ENCODE measurements at places on chromosomes 5 and 9.

GRCh38 chr9:131860430-131860829, 120.6 kb upstream of the RAPGEF1 start:
- DNase-seq, result no peak

GRCh38 chr5:72682561-72682960, 133.9 kb upstream of the TNPO1 start:
- DNase-seq, result no peak

- peak; percentile 8 for DNase-seq
These were observed 3.4 kb upstream of the ESM1 start for GRCh38 chr5:54988817-54989216.

- DNase-seq, result no peak
These were observed 397.1 kb downstream of the DMAC1 start for GRCh38 chr9:7402334-7403027.

- no peak for DNase-seq
These were observed 23.9 kb upstream of the IDNK start for GRCh38 chr9:83599071-83599470.

GRCh38 chr9:22041775-22042174, 32.7 kb upstream of the CDKN2B start:
- DNase-seq, result no peak

DNA sequence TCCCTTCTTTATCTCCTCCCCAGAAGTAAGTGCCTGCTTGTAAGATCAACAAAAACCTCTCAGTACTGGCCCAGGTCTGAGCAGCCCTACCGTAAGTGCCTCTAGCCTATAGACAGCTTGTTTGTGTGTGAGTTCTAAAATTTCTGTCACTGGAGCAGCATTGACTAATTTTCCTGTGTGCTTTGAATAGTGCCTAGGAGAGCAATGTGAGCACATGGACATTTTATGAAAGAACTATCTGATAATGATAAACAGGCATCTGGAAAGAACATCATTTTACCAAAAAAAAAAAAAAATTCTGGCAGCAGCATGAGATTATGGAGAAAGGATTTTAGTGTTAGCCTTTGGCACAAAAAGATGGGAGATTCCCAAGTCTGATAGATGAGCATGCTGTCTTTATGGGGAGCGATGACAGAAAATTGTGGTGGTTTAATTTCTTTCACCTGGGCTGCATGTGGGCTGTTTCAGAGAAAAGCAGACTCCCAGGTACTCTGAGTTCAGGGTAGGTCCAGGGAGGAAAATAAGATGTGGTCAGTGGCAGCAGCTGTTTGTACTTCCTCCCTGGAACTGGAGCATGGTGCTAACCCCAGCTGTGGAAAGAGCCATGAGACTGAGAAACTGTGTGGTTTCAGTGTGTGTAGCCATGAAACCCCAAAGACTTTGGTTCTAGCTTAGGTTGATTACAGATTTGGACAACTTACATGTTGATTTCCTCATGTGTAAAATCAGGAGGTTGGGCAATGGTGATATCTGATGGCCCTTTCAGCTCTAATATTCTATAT, 419.9 kb downstream of the NTRK2 start:
- DNase-seq, result no peak

DNA sequence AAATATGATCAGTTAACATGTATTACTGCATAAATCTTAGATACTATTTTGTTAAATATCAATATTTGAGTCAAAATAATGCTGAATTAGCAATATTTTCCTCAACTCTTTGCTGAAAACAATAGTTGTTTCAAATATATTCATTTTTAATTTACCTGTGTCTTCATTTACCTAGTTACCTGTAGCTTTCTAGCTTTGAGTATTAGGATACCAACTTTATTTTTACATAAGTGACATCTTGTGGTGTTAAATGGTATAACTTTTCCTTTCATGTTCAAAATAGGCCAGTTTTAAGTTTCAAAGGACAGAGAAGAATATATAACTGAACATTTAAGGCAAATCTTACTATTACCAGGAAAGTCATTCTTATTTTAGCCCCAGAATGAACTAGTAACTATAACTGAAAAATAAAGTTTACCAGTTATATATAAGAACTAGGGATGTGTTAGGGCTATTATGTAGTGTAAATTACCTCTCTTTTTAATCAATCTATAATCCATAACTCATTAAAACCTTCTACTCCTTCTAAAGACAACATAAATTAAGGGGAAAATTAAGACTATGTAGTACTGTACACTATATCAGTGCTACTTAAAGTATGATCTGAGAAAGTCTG, 25.3 kb downstream of the AP3B1 start:
- peak; percentile 49 for DNase-seq

DNA sequence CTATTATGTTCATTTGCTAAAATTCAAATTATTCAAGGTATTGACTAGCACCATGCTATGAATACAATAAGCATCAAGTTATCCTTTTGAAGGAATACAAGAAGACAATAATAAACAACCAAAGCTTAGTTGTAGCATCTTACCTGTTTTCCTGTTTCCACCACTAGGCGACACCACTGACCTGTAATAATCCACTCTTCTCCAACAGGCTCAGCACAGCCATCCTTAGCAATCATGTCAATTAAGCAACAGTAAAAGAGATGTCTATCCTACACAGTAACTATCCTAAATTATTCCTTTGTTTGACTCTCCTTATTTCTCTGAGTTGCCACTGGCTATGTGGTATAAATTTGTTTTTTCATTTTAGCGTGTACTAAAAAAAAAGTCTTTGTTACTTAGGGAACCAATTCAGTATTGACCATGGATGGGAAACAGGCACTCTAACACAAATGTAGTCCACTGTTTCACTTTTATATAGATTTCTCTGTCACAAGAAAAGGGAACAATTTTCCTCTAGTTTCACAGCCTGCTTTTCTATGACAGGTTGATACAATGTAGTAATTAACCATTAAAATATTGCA, 46.2 kb downstream of the PCA3 start:
- DNase-seq, result peak; percentile 71

DNA sequence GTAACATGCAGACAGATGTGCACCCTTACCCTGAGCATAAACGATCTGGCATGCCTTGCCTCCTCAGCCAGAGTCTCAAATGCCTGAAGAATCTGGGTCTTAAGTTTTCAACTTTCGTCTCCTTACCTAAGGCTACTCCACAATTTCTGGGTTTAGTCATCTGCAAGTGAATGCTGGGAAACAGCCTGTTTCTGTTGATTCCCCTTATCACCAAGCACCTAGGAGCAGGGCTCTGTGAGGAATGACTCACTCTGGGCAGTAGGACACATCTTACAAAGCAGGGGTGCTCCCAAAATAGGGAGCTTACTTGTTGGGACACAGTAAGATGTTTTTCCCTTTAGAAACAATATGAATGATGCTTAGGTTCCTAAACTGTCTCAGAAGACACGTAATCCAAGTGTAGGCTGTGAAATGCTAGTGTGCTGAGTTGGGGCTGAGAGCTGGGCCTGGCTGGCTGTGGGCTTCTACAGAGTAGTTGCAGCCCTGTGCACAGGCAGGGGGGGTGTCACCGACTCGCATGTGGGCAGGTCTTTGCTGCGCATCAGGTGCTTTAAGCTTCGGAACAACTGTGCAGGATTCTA, 58.0 kb downstream of the DAP start:
- DNase-seq, result peak; percentile 41

GRCh38 chr5:68714810-68715209, 379.0 kb upstream of the SLC30A5 start:
- DNase-seq, result no peak

DNA sequence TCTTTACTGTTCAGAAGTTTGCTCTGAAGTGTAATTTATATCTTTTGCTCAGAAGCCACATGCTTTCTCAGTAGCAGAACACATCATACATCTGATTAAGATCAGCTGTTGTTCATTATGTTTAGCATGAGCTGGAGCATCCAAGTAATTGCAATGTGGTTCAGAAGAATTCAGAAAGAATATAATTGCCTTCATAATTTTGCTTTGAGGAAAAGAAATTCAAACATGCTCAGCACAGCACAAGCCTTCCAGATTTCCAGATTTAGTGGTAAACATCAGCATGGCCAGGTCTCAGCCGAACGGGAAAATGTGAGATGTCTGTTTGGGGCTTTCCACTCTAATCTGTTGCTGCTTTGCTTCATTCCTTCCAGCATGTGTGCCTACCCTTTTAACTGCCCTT, 65.9 kb downstream of the ITGA1 start:
- no peak for DNase-seq

- DNase-seq, result peak; percentile 59
These were observed 732 bp downstream of the PBX3 start for GRCh38 chr9:125747765-125748445.

DNA sequence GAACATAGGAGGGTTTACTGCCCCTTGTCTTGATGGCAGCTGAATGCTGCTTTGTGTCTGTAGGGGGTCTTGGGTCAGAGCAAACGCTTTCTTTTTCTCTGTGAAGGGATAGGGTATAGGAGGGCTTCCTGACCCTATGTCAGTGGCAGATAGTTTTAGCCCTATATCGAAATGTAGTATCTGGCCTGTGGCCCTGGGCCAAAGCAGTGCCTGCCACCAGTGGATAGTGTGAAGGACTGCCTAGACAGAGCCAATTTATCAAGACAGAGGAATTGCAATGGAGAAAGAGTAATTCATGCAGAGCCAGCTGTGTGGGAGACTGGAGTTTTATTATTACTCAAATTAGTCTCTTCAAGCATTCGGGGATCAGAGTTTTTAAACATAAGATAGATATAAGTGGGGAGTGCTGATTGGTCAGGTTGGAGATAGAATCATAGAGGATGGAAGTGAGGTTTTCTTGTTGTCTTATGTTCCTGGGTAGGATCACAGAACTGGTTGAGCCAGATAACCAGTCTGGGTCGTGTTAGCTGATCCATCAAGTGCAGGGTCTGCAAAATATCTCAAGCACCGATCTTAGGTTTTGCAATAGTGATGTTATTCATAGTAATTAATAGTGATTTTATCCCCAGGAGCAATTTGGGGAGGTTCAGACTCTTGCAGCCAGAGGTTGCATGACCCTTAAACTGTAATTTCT, 178.5 kb downstream of the GDNF start:
- peak; percentile 27 for DNase-seq

DNA sequence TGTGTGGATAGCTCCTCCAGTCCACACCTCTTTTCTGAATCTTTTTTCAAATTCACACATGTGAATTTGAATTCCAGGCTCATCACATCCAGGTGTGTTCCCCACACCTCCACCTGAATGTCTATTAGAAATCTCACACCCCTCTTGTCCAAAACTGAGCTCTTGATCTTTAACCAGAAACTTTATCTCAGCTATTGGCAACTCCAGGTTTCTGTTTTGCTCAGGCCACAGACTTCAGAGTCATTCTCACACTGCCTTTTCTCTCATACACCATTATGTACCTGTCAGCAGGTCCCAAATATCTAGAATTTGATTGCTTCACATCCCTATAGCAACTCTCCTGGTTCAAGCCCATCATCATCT, 11.6 kb downstream of the NIPSNAP3B start:
- DNase-seq, result no peak

DNA sequence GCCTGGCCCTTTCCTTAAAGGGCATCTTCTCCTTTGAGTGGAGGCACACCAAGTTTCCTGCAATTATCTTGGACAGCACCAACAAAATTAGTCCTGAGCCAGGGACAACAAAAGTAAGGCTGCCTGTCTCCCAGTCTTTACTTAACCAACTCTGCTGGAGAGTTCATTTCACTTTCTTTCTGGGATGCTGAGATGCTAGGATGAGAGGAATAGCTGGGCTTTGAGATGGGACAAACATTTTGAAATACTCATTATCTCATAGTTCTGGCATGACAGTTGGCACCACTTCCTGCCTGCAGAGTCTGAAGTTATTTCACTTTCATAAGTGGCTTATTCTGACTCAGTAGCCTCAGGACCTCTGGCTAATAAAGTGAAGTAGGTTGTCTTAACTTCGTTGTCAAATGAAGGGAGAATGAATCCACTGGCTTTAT, 157.0 kb downstream of the C9orf152 start:
- peak; percentile 73 for DNase-seq

- DNase-seq, result peak; percentile 37
These were observed 410.6 kb downstream of the PSAT1 start for GRCh38 chr9:78707481-78707991.

DNA sequence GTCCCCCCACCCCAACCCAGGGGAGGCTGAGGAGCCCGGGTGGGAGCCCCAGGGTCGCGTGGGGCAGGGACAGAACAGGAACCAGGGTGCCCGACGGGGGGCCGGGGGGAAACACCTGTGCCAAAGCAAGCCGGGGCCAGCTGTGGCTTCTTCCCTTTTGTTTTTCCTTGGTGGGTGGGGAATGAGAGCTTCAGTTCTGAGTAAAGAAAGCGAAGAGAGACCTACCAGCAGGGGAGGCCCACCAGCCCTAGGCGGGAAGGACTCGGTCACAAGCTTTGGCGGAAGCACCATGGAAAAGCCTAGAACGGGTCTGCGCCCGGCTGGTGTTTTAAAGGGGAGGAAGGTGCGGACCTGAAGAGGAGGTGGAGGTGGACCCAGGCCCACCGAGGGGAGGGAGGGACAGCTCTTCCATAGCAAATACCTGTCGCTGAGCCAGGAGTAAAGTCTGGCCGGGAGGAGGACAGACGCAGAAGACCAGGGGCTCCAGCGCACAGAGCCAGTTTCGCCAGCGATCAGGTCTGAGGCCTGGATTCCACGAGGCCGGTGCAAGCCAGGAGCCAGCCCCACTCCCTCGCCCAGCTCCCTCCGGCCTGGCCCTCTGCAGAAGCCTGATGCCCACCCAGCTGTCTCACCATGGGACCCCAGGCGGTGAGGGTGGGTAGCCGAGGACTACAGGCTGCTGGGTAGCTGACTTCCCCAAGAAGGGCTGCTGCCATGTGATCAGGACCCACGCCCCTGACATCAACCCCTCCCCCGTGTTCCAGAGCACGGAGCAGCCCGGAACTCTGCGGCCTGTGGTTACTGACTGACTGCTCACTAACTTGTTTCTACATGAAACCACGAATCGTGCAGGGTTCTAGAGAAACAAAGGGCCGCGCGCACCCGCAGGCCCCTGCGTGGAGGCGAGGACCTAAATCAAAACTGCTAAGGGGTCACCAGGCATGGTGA, 849 bp upstream of the MGAT1 start:
- peak; percentile 98 for DNase-seq

DNA sequence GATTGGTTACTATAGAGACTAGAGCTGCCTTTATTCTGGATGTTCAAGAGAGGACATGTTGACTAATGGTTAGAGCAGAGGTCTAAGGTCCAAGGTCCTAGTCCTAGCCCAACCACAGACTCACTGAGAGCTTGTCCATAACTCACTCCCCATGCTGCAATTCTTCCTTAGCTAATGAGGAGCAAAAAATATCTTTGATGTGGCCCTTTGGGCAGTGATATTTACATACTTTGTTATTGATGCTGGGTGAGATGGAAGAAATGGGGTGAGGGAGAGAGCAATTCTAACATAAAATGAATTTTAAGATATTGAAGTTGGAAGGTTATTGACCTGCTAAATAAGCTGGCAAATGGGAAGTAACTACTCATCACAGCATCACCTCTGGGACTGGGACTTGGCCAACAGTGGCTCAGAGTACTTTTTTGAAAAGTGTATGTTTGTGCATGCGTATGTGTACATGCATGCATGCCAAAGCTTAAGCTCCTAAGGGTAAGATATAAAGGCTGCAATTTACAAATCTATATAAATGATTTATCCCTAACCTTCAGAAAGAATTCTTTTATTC, 58.0 kb upstream of the ANKRD55 start:
- DNase-seq, result no peak

GRCh38 chr9:135617538-135617900, 21.8 kb downstream of the GLT6D1 start:
- no peak for DNase-seq
